ENCODE measurements at places on chromosomes 1 and 21. TPM values are rescaled to one million over a fixed set of nuclear protein-coding genes. Genes with fewer than 3 reads are reported as not detected.
A peak's percentile ranks its signal among the peaks of the same experiment; 100 is the strongest.

The CFHR2 gene
- total RNA-seq: not detected

- DNase-seq: no peak
Measured at GRCh38 chr21:28590676-28591075, 402.0 kb downstream of the LTN1 start.

- DNase-seq: peak; percentile 67
Measured at GRCh38 chr1:1432951-1433803, 2.3 kb upstream of the VWA1 start.

DNA sequence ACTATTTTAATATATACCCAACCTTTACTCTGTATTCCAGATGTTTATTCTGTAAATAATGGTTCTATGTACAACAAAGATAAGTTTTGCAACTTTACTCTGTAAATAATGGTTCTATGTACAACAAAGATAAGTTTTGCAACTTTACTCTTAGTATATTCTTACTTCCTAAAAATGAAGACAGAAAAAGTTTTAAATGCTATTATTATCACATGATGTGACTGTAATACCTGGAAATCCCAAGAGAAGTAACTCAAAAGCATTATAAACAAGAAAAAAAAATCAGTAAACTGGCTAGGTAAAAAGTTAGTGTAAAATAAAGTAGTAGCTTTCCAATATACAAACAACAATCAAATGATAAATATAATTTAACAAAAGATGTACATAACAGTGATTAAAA is 18.5 kb upstream of the EXO1 start:
- no peak for DNase-seq

DNA sequence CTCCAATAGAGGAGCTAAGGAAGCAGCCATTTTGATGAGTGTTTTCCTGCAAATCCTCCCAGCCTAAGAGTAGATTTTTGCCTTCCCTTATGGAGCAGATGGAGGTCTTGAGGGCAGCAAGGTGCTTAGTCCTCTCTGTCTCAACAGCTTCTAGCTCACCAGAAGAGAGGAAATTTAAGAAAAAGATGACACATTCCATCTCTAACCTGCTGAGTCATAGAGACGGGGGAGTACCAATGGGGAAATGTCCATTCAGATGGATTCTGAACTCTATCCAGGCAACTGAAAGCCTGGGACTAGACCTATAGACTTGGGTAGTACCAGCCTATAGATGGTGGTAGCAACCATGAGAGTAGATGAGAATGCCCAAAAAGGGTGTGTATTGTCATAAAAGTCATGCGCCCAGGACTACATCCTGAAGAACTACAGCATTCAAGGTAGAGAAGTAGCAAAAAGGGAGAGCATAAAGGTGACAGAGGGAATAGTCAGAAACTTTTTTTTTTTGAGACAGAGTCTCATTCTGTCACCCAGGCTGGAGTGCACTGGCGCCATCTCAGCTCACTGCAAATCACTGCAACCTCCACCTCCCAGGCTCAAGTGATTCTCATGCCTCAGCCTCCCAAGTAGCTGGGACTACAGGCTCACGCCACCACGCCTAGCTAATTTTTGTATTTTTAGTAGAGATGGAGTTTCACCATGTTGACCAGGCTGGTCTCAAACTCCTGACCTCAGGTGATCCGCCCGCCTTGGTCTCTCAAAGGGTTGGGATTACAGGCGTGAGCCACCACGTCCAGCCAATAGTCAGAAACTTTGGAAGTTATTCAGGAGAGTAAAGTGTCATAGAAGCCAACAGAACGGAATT is 10.7 kb upstream of the ELOA start:
- DNase-seq: no peak
